ENCODE measurements at places on chromosomes 1 and 21.

DNA sequence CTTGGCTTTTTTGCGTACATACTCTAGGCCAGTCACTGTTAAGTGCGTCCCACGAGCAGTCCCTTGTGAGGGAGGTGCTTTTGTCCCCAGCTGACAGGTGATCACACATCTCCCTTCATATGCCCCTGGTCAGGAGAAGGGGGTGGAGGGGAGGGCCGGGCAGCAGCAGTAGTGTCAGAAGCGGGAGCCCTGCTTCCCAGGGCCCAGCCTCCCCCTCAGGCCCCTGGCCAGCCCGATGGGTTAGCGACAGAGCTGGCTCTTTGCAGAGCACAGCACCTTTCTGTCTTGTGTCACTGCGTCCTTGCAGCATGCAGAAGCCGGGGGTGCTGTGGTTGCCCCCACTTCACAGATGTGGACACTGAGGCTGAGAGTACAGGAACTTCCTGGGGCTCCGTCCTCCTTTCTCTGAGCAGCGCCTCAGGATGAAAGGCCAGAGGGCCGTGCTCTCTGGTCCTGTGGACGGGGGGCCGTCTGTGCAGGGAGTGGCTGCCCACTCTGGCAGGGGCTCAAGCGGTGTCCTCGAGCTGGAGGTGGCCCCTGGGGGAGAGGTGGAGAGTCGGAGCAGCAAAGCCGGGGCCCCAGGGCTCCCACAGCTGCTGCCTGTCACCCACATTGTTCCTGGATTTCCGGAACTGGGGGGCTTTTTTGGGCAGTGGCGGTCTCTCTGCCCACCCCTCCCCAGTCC, 5.9 kb downstream of the TMEM201 start:
- no peak for DNase-seq

DNA sequence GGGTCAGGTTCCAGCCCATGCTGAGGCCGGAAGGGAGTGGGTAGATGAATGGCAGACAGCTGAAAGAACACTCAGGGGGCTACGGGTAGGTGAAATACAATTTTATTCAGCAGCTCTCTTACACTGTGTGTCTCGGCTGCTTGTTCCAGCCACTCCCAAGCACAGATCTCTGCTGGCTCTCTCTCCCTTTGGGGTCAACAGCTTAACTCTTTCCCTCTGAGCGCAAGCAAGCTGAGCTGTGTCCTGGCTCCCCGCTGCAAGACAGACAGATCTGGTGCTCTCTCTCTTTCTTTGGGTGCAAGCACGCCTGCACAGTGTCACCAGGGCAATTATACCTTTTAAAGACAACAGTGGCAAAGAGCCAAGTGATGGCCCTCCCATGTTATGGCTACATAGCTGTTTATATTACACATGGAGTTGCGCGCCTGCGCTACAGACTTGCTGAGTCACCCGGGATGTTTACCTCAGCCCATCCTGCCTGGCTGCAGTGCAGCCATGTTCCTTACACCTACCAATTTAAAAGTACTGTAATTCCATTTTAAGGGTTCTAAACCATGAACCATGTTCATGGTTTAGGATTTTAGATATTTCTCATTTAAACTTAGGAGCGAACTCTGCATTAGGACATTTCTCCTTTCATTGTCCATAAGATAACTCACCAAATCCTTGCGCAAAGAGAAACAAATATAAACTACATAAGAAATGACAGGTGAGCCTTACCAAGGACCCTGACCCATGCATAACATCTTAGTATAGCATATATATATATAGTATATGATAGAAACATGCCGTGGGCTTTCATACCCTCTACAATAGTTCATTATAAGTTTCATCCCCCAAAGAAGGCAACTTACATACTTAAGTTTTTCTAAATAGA, 396.5 kb downstream of the SMYD3 start:
- peak; percentile 78 for DNase-seq

- peak; percentile 79 for DNase-seq
Measured at GRCh38 chr1:201025571-201026002, 2.1 kb upstream of the KIF21B start.

DNA sequence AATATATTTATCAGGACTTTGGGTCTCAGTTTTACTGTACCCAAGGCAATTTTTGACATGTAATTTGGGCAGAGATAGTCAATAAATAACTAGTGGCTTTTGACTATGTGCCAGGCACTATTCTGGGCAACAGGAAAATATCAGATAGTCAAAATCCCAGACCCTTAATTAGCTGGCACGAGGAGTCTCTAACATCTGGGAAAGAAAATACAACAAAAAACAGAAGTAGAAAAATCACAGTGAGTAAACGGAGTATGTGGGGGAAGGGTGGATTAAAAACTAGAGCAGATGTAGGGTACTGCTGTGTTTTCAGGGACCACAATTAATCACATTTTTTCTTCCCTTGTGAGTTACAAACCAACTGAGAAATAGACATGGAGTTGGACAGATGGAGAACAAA, 217.8 kb downstream of the NCAM2 start:
- no peak for DNase-seq

DNA sequence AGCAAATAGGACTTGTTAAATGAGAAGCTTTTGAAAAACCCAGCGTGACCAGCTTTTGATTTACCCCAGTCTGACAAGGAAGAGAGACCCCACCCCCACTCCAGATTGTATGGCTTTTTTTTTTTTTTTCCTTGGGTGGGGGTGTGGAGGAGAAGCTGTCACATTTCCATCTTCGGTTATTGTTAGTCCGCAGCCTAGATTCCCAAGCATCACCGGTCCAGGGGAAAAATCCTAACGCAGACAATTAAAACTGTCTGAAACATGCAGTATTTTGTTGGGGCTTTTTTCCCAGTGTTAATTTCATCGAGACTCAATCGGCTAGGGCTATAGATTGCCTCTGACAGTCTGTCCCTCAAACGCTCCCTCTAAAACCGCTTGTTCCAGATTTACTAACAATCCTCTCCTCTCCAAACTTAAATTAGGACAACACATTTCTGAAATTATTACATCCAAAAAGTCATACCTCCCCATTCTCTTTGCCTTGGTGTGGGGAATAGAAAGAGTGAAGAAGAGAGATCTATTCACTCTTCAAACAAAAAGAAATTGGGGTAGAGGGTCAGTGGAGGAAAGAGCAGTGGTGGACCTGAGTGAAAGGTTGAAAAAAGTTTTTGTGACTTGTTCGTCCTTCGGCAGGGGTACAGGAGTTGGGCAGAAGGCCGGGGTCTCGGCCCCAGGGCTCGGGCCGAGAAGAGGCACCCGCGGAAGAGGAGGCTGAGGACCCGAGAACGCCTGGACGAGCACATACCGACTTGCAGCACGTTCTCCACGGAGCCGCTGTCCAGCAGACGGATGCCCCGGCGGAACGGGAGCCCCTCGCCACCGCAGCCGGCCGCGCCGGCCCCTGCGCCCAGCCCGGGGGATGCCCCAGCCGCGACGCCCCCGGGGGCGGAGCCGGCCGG, 1.1 kb downstream of the ZSWIM5 start:
- peak; percentile 34 for DNase-seq

DNA sequence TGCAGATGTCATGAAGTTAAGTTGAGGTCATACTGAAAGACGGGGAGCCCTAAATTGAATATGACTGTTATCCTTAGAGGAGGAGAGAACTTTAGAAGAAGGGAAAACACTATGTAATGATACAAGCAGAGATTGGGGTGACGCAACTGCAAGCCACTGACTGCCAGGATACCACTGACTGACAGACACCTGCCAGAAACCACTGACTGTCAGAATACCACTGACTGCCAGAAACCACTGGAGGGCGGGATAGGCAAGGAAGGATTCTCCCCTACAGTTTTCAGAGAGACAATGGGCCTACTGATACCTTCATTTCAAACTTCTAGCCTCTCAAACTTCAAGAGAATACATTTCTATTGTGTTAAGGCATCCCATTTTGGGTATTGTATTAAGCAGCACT, 388.7 kb downstream of the USH2A start:
- peak; percentile 6 for DNase-seq

DNA sequence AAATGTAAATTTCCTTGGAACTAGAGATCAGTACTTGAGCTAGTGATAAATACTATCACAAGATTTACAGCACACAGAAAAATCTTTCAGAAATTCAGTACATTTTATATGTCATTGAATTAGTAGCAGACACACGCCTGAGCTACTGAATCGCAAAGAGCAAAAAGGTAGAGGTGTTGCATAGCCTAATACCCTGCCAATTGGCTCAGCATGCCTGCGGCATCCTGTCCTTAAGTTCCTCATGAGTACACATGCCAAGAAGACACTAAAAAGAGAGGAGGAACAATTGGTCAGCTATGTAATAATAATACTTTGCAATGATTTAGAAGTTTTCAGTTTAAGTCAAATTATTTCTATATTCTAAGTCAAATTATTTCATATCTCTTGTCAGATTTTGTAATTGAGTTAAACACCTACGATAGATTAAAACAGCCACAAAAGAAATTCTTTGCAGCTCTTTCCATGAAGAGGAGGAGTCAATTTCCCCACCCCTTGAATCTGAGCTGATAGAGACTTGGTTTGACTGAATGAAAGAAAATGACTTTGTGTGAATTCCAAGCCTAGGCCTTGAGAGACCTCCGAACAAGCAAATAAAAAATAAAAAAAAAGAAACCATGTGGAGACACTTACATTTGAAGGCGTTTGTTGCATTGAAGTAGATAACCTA, 36.2 kb upstream of the PKN2 start:
- no peak for DNase-seq

GRCh38 chr1:163275222-163275621, 46.5 kb upstream of the NUF2 start:
- peak; percentile 35 for DNase-seq

- DNase-seq, result no peak
Measured at GRCh38 chr1:221162939-221163338, 283.7 kb downstream of the HLX start.

DNA sequence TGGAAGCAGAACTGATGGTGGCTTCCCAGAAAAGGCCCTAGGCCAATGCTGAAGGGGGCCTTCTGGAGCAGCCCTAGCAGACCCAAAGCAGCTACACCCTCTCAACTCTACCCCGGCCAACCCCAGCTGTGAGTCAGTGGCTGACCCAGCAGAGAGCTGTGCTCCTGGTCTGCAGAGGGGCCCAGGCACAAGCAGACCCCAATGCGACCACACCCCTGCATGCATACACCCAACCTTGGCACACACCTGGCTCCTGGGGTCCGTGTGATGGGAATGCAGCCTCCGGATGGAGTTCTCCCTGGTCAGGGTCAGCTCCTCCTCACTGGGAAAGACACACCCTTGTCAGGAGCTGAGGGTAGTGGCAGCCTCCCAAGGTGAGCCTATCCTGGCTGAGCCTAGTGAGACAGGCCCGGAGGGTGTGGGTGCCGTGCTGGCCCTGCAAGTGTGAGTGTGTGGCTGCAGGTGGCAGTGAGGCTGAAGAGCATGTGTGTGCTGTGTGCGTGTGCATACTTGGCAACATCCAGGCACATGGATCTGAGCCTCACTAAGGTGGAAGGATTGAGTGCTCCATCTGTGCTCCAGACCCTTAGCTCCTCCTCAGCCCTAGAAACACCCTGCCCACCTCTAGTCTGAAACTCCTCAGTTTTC, 3.9 kb upstream of the ARHGAP30 start:
- DNase-seq, result no peak

DNA sequence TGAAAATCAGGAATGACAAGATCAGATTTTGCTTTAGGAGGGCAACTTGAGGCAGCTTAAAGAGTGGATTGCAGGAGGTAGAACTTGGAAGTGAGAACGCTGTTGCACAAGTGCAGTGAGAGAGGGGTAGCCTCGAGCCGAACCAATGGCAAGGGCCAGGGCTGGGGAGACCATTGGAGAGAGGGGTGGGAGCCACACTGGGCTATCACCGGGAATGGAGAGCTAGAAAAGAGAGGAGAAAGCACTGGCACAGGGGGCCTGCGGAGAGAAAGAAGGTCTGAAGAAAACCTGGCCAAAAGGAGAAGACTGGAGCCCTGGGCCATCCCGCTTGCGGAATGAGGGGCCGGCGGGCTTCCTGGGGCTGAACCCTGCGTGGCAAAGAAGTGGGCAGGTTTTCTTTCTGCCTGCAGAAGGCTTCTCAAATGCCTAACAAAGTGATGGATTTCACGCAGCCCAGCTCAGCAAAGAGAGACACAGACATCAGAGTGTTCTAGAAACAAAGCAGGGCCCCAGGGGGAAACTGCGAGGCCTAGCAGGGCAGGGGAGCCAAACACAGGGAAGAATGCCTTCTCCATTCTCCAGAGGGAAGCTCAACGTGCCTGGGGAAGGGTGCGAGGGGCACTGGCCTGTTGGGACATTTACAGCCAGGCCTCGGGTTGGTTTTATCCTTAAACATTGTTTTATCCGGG, 1.2 kb upstream of the SLC37A1 start:
- no peak for DNase-seq

DNA sequence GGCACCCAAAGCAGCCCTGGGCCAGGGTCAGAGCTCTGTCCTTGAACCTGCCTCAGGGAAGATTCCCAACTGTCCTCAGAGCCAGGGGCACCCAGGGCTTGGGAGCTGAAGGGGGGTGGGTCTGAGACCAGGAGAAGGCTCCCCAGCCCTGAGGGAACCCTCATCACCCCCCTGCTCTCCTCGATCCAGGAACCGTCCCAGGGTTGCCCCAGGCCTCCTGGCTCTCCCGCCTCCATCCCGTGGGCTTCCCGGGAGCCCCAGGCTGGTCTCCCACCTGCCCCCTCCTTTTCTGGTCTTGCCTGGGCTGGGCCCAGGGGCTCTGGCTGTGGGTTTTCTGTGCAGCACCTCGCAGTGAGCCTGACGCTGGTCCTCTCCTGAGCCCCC, 6.7 kb upstream of the SAMD11 start:
- no peak for DNase-seq

DNA sequence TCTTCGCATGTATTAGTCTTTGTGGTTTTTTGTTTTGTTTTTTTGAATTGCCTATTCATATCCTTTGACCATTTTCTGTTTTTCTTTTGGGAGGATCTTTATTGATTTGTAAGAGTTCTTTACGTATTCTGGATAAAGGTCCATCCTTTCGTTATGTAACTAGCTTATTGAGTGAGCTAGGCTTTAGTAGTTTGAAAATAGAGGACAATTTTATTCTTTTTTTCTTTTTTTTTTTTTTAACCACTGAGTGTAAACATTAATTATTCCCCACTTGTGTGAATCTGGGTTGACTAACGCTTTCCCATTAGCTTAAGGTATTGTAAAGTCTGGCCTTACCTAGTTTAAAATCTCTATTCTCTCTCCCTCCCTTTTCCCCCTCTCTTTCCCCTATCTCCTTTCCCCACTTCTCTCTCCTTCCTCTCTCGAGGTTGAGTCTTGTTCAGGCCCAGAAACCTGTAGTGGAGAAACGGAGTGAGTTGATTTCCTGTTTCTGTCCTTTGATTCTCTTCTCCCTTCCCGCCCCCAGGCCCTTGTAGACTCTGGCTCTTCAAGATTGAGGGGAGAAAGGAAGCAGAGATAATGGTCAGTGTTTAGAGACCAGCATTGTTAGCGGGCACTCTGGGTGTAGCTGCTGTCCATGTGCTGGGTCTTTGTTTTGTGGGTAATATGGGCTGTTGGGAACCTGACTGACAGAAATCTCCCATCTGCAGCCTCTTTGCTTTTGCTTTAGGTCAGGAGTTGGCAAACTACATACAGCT, 1.5 kb downstream of the MORC3 start:
- DNase-seq, result peak; percentile 35

- DNase-seq, result no peak
Measured at GRCh38 chr1:23517581-23517980, 13.5 kb downstream of the E2F2 start.
